ENCODE measurements at places on chromosomes 3 and 15.
A peak's percentile ranks its signal among the peaks of the same experiment; 100 is the strongest.

- no peak for DNase-seq
These were observed 60.7 kb upstream of the SGO1 start for GRCh38 chr3:20246662-20247061.

DNA sequence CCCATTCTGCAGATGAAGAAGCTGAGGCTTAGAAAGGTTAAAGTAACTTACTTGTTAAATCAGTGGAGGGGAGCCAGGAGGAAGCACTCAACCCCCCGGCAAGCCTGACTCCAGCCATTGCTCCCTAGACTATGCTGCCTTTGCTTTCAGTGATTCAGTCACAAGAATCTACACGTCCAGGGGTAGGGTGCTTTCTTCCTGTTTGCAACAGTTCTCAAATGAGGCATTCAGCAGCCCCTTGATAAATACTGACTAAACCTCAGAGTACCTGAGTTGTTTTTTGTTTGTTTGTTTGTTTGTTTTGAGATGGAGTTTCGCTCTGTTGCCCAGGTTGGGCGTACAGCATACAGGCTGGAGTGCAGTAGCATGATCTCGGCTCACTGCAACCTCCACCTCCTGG is 28.6 kb downstream of the MAGEF1 start:
- no peak for DNase-seq

GRCh38 chr15:25054943-25055342 is 100.2 kb downstream of the SNRPN start:
- DNase-seq = no peak

DNA sequence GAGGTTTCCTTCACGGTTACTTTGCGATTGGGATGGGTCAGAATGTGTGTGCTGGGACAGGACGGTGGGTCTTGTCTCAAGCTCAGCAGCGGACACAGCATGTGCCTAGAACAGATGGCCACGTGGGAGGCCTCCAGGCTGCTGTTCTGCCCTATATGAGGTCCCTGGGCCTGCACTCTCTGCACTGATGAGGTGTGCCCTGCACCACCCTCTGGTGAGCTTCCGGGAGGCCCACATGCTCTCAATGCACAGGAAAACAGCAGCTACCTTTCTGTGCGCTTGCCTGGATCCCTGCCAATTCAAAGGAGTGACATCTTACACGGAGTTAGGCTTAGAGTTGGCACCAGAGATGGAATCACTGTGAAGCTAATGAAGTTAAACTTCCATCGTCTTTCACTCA is 59.8 kb downstream of the BOC start:
- DNase-seq = peak; percentile 17

- peak; percentile 43 for DNase-seq
These were observed 225.9 kb downstream of the ITPR1 start for GRCh38 chr3:4719046-4719501.

DNA sequence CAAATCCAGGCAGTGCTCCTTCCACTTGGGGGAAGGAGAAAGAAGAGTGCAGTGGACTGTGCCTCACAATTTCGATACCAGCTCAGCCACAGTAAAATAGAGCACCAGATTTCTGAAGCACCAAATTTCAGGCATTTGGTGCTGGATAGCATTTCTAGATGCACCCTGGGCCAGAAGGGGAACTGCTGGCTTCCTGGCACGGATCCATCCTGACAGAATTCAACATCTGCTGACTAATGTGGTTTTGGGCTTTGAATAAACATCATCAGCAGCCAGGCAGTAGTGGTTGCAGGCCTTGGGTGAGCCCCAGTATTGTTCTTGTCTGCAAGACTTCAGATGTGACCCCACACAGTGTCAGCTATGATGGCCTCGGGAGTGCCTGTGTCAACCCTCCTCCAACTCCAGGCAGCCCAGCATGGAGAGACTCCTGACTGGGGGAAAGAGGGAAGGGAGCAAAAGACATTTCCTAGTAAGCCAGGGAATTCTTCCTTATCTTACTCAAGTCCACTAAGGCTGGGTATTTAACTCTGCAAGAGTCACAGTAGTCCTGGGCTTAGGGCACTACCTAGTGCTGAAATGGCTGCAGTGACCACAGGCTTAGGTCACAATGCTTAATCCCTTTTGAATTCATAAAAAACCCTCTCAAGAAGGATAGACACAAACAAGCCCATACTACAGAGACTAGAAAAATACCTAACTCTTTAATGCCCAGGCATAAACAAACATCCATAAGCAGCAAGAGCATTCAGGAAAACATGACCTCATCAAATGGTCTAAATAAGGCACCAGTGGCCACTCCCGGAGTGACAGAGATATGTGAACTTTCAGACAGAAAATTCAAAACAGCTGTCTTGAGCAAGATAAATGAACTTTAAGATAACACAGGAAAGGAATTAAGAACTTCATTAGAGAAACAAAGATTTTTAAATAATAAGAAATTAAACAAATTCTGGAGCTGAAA is 74.7 kb downstream of the SPATA16 start:
- DNase-seq = no peak

- no peak for DNase-seq
These were observed 56.7 kb downstream of the CCNL1 start for GRCh38 chr3:157103280-157103679.

DNA sequence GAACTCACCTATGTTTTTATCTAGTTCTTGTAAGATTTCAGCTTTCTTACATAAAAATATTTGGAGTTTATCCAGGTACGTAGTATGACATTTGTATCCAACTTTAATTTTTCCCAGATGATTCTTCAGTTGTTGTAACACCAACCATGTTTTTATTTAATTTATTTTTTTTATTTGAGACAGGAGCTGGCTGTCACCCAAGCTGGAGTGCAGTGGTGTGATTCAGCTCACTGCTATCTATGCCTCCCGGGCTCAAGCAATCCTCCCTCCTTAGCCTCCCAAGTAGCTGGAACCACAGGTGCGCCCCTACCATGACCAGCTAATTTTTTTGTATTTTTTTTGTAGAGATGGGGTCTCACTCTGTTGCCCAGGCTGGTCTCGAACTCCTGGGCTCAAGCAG is 6.6 kb downstream of the XYLB start:
- DNase-seq = no peak

DNA sequence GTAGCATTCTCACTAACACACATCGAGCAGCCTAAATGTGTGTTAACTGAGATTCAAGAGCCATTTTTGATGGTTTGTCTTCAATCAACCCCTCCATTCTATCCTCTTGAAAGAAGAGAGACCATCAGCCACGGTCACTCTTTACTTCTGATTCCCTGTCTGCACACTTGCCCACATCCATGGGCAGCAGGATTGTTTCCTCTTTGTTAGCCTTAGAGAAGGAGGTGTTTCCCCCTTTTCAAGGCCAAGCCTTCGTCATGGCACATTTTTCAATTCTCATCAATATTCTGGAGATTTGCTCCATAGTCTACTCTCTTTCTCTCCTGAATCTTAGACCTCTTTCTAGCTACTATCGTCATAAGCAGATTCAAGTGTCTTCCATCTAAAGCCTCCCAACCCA is 522.4 kb upstream of the NAALADL2 start:
- no peak for DNase-seq

DNA sequence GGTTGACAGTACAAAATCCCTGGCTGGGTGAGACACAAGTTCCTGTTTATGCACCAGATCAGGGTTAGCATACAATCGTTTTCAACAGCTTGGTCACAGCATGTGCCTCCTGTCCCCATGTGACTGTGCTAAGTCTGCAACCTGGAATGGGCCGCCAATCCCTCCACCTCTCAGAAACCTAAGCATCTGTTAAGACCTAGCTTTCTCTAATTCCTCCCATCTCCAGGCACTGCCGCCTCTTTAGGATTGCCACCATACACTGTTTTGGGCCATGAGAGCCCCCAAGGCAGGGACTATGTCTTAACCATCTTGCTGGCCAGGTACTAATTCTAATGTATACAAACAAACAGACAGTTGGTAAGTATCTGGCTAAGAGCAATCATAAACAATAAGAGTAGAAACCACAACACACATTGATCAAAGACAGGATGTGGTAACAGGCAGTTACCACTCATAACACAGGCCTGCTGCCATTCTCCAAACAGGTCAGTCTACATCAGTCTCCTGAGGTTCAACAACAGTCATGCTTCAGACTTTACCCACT is 25.6 kb downstream of the SEC22C start:
- no peak for DNase-seq

- DNase-seq = peak; percentile 79
These were observed 19.2 kb downstream of the ATRIP start for GRCh38 chr3:48465531-48466378.

DNA sequence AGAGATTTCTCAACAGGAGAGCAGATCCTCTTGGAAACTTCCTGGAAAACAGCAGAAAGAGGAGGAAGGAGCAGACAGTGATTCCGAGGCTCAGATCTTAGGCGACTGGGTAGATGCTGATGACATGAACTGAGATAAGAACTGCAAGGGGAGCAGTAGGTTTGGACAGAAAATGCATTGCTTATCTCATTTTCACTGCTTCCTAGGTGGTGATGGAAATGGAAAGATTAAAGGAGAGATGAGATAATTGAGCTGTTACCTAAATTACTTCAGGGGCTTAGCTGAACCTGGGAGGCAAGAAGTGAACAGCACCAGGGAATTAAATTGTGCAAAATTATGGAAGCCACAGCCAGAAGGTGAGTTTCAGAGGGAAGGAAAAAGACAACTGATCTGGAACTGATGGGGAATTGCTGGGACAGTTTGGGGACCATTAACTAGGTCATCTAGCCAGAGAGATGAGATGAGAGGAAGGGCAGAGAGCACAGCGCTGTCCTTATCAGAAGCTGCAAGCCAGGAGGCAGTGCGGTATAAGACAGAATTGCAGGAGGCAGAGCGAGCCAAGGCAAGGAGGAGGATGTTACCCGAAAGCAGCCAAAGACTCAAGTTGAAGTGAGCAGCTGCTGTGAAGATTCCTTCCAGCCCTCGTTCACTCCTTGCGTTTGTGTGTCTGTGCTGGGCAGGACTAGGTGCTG is 140.4 kb downstream of the SRGAP3 start:
- DNase-seq = no peak

GRCh38 chr3:115239717-115240116 is 92.6 kb upstream of the ZBTB20 start:
- DNase-seq = peak; percentile 63

DNA sequence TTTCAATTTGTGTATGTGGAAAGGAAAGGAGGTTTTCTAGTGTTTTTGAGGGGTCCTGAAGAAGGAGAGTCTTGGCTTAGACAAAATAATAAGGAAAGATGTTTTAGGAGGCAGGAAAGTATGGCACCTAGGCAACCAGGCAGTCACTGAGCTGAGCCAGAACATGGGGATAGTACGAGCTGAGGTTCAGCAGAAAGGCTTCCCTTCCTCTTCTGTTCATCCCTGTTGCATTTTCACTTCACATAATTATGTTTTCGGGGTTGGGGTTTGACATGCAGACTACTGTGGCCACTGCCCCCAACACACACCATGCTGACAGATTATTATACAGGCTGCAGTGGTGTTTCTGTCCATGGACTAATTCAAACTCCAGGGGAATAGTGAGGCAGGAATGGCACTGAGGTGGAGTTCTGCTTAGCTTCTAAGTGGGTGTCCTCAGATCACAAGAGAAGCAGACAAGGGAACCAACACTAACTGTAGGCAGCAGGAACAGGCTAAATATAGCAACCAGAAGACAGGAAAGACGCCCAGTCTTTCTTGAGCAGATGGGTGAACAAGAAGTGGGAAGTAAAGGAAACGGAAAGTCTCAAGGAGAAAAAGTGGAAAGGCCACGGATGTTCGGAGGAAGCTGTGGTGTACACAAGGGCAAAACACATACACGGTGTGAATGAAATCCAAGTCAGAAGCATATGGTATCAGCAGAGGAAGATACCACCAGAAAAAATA is 305.8 kb downstream of the PLCL2 start:
- DNase-seq = no peak

DNA sequence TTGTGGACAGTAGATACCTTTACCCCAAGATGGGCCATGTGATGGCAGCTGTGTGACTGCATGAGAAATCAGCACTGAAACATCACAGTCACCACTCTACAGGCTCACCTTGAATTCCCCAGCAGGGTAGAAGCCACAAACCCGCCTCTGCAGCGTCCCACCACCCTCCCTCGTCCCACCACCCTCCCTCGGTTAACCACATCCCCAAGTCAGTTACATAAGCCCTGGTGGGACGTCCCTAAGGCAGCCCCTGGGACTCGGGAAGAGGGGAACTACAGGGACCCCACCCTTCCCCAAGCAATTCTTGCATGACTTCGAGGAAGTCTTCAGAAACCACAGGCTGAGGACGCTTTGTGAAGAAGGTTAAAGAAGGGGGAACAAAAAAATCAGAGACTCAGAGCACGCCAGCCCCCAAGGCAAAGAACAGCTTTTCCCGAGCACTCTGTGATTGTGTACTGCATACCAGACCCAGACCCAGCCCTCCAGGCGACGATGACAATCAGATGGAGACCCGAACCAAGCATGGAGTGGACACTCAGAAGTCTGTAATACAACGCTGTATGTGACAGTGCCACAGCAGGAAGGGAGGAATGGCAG is 60.5 kb downstream of the SH3BP5 start:
- DNase-seq = no peak

DNA sequence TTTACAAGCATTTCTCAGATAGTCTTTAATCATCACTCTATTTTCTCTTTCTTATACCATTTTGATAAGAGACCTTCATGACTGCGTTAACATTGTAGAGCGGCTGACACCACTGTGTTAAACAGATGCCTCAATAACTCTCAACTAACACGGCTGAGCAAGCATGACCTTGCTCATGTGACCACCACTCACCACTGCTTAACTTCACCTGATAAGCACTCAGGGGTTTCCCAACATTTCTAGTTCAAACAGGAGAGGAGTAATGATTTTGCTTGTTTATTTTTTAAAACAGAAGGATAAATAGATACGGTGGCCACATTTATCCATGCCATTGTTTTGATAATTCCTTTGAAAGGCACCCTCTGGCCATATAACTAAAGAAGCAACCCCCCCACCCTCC is 37.7 kb upstream of the TMEM45A start:
- peak; percentile 23 for DNase-seq

GRCh38 chr3:175521406-175521805 is 662.3 kb downstream of the NAALADL2 start:
- no peak for DNase-seq

DNA sequence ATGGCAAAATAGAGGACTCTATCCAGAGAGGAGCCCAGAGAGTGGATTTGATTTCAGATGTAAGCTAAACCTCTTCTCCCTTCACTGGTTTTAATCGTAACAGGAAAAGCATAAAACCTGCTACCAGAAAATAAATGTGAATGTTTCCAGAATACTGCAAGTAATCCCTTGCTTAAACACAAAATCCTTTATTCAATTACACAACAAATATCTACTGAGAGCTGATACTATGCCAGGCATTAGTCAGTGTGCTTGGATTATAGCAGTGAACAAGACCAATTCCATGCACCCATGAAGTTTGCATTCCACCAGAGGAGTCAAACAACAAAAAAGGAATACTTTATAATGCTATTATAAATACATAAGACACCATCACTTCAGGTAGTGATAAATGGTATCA is 15.1 kb downstream of the AVEN start:
- no peak for DNase-seq

- DNase-seq = no peak
These were observed 84.4 kb downstream of the BTD start for GRCh38 chr3:15685927-15686326.

DNA sequence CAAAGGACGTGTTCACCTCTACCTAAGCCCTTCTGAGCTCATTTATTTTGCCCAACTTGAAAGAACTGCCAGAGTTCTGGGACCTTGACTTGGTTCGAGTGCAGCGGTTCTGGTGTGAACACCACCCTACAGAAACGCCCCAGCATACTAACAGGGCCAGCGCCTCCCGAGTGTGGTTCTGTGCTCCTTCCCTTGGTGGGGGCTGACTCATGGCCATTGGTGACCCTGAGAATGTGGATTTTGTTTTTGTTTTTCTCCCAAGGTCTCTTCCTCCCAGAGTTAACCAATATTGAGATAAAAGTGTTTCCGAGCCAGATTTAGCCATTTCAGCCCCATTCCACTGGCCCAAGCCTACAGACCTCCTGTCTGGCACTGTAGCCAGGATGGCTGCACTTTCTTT is 27.9 kb downstream of the SEMA7A start:
- no peak for DNase-seq
